ENCODE measurements at places on chromosomes 3 and 15. TPM values are rescaled to one million over a fixed set of nuclear protein-coding genes. Genes with fewer than 3 reads are reported as not detected.

- DNase-seq = no peak
Observed at GRCh38 chr3:138861798-138862197, 27.1 kb upstream of the PIK3CB start.

DNA sequence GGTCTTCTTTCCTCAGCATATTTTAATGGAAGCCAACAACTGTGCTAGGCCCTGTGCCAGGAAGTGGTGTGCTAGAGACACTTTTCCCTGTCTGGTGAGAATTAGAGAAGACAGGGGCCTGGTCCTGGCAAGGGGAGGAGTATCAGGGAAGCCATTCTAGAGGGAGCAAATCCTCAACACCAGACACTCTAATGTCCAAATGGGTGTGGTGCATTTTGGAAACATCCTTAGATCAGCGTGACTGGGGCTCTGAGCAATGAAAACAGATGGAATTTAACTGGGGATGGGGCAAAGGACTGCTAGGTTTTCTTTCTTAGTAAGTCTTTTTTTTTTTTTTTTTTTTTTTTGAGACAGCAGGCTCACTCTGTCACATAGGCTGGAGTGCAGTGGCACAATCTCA, 7.7 kb upstream of the VPS18 start:
- DNase-seq = no peak

Gene SEMA3F
- total RNA-seq = 41.2 TPM

DNA sequence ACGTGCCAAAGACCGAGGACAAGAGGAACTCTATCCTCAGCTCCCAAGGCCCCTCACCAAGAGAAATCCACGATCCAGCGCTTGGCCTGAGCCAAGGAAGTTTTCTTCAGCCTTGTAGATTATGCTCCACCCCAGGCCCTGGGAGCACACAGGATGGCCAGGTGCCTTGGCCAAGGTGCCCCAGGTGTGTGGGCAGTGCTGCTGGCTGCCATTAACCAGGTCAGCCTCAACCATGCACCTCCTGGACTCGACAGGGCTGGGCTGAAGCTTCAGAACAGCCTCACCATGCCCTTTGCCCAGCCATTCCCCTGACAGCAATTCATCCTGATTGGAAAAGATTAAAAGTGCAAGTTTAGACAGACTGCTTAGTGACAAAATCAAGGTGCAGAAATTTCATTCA, 10.9 kb upstream of the MESP1 start:
- DNase-seq = no peak

Gene LSMEM2
- not detected for total RNA-seq

DNA sequence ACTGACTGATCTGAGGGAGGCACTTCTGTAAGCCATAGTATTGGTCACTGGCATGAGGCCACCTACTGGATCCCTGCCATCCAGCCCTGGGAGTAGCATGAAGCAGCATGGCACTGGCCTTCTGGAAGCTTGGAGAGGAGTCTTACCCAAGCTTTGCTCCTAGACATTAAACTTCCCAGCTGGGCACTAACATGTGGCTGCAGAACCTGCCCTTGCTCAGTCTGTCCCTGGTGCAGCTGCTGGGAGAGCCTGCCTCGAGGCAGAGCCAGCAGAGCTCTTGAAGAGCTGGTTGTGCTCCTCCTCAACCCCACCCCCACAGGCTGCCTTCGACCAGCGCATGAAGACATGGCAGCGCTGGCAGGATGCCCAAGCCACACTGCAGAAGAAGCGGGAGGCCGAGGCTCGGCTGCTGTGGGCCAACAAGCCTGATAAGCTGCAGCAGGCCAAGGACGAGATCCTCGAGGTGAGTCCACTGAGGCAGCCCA, 17.1 kb upstream of the SNX22 start:
- DNase-seq = no peak

DNA sequence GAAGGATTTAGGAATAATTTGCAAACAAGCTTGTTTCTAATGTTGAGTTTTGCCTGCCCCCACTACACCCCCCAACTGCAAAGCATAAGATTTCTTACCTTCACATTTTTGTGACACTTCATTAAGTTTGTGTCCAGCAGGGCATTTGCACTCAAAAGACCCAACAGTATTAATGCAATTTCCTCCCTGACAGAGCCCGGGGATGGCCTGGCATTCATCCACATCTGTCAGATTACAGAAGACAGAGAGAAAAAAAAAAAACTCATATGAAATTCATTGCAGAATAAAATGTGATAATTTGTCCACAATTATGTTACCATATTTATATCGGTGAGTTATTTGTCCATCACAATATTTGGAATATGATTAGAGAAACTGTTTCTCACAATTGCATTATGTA, 111.5 kb downstream of the FBN1 start:
- no peak for DNase-seq

GRCh38 chr3:150480877-150481276, 65.4 kb downstream of the SERP1 start:
- DNase-seq = no peak

DNA sequence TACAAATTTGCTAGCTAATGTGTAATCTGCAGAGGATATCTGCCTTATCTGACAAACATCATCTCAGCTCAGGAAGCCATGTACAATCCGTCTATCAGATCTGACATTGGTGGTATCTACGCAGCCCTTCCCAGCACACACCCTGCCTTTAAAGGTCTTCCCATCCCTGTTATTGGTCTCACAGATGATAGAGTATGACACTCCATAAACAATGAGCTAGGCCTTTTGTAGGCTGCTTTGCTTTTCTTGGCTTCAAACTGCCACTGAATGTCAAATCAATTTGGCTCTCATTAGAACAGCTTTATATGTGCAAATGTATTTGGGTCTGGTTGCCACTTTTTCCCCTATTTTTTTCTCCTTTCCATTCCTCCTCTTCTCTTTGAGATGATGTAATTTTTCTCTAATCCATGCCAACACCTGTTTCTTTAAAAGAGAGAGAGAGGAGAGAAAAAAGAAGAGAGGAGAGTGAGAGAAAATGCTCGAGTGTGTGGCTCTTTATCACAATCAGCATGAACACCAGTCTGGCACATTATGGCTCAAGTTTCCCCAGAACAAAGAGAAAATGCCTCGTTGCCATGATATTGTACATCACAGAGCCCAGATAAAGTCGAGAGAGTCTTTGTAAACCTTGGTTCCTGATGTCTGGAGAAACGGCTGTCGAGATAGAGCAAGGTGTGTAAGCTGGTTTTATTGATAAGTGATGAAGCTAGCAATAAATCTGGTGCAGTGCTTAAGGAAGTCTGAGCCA, 80.8 kb upstream of the DPH6 start:
- DNase-seq = no peak

- peak; percentile 25 for DNase-seq
Observed at GRCh38 chr3:129184396-129184657, 631 bp upstream of the CNBP start.

DNA sequence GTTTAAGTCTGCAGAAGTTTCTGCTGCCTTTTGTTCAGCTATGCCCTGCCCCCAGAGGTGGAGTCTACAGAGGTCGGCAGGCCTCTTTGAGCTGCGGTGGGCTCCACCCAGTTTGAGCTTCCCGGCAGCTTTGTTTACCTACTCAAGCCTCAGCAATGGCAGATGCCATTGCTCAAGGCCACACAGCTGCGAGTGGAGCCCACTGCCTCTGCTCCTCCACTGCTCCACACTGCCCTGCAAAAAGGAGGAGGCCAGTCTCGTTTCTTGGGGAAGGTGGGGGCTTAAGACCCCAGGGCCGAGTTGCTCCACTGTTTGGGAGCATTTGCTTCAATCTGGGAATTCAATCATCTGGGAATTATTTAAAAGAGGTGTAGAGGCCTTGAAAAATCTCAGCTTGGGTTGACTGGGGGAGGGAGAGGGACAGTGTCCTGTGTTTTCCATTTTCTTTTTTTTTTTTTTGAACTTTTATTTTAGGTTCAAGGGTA, 144.6 kb upstream of the MEF2A start:
- no peak for DNase-seq

GRCh38 chr3:1346386-1346785, 253.6 kb downstream of the CNTN6 start:
- DNase-seq = no peak

Gene ANKUB1
- total RNA-seq = not detected

DNA sequence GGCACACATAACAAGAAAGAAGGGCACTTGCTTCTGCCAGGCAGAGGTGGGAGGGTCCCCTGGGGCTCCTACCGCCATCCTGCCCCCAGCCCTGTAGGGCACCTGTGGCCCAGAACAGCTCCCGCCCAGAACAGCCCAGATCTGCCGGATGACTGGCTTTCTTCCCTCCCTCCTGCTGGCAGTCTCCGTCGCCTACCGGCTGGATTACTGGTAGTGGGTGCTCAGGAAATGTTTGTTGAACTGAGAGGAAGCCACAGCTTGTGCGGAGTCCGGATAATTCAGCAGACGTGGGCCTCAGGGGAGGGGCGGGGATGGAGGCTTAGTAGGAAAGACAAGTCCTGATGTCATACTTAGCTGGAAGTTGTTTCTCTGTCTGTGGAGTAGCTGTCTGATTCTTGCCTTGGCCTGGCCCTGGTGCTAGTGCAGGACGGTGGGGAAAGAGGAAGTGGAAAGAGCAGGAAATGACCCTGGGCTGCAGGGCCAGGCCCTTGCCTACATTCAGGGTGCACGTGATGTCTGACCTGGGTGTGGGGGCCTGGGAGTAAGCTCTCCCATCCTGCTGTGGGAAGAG, 6.7 kb downstream of the CCDC9B start:
- no peak for DNase-seq

Gene ULK4
- total RNA-seq = 9.7 TPM

Gene MYZAP
- not detected for total RNA-seq
